NCI-H510A (cell line): ENCODE measurements at places on chromosomes 3 and 15.

GRCh38 chr15:71485094-71485693, 325.2 kb upstream of the NR2E3 start:
- no peak for DNase-seq

DNA sequence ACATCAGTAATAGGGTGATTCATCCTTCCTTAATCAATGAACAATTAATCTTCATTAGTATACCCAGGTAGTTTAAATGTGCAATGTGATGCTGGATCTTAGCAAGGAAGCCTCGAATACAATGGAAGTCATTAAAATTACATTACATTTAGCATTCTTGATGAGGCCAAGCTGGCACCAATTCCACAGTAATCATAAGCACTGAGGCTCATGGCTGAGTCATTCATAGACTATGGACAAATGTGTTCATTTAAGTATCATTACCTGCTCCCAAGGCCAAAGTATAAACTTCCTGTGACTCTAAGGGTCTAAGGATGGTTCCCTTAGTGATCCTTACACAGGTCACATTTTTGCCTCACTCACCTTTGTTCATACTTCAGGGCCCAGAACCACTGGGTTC, 266.4 kb upstream of the CDIN1 start:
- DNase-seq: no peak

GRCh38 chr3:170865209-170866094, 4.5 kb downstream of the RPL22L1 start:
- DNase-seq: no peak

- DNase-seq: no peak
These were observed 16.7 kb downstream of the FBXO45 start for GRCh38 chr3:196585044-196585757.

GRCh38 chr15:96598514-96598913, 268.0 kb downstream of the NR2F2 start:
- DNase-seq: no peak

GRCh38 chr3:4766716-4767499, 212.3 kb upstream of the BHLHE40 start:
- DNase-seq: no peak

- DNase-seq: no peak
These were observed 186.1 kb upstream of the CGNL1 start for GRCh38 chr15:57190208-57190607.

DNA sequence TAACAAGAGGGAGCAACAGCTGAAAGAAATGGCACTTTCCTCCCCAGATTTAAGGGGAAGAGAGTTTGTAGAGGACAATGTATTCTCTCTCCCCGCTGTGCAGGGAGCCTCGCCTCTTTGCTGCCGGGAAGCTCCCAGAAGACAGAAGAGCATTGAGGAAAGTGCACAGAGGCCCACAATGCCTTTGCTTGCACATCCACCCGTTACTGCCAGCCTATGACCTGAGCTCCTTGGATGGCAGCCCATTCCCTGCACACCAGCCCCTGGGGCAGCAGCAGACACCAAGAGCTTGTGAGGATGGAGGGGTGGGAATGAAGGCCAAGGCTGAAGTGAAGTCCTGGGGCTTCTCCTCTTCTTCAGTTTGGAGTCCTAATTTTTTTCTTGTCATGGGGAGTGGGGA, 67.0 kb downstream of the CLDN11 start:
- DNase-seq: no peak

DNA sequence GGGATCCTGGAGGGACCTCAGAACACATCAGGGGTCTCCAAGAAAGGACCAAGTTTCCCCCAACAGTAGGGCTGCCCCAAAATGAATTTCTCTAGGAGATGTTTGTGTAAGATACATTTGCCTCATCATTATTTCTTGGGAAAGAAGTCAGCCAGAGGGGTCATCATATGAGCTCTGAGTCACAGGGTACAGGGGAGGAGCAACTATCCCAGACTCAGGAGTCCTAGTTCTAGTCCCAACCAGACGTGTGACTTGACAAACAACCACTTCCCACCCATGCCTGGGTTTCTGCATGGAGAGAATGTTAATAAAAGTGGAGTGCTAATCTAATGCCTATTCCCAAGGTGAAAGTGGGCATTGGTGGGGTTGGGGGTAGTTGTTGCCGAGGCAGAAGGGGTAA, 144.1 kb downstream of the ALDH1A2 start:
- DNase-seq: no peak

DNA sequence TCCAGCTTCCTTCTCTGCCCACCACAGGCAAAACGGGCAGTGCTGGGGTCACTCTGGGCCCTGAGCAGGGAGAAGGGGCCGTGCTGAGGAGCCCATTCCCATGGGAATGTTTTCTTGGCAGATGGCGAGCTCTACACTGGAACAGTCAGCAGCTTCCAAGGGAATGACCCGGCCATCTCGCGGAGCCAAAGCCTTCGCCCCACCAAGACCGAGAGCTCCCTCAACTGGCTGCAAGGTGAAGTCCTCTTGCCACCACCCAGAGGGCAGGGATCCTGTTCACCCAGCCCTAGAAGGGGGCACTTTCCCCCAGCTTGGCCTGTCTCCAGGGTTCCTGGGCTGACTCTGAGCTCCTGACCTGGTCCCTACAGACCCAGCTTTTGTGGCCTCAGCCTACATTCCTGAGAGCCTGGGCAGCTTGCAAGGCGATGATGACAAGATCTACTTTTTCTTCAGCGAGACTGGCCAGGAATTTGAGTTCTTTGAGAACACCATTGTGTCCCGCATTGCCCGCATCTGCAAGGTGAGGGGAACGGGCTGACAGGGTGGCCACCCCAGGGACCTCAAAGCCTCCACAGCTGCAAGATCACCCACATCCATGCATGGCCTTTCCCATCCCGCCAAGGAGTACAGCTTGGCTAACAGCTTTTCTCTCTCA, 12.4 kb downstream of the CIB1 start:
- peak; percentile 12 for DNase-seq

GRCh38 chr3:180530276-180530675, 71.7 kb upstream of the TTC14 start:
- DNase-seq: no peak

DNA sequence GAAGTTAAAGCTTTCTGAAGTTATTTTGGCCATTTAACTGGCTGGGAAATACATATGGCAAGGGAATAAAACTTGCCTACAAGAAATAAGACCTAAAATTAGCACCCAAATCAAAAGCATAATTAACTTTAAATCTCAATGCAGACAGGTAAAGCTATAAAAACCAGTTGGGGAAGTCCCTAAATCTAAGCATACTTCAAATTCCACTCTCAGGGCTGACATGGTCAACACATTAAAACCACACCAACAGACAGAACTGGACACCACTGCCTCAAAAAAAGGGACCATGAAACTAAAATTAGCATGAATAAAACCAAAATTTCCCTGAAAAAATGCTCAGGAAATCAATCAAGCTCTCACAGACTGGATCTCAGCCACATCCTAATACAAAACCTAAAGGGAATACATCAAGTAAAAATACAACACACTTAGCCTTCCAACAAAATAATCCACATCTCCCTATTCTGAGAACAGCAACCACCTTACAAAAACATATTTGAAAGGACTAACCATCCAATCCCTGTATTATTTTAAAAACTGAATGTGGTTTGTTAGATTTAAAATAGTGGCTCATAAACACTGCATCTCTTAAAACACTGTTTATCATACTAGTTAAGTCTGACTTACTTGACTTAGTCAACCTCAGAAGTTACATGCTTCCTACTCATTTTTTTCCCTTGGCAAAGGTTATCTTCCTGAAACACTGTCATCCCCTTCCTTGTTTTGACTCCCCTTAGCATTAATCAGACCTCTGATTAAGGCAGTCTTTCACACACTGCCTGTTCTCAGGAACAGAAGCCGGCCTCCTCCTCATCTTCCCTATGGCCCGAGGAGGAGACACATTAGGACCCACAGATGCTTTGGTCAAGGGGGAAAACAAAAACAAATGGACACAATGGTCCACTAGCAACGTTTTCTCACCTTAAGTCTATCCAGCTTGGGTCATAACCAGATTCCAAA, 8.3 kb downstream of the TRA2B start:
- no peak for DNase-seq

DNA sequence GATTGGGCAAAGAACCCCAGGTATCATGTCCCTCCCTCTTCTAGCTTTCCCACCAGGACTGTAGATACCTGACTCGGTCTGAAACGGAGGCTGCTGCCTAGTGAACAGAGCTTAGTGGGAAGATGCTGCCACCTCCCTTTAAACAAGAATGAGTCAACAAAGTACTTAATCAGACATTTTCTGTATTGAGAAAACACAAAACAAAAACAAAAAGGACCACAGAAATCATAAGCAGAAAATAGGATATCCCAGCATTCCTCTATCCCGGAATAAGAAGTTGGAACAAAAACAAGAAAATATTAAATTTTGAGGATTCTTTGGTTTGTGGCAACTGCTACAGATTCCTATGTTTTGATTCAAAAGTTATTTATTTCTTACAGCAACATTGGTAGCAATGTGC, 51.7 kb upstream of the COL8A1 start:
- no peak for DNase-seq

- no peak for DNase-seq
These were observed 9.6 kb downstream of the TRH start for GRCh38 chr3:129984125-129984524.

DNA sequence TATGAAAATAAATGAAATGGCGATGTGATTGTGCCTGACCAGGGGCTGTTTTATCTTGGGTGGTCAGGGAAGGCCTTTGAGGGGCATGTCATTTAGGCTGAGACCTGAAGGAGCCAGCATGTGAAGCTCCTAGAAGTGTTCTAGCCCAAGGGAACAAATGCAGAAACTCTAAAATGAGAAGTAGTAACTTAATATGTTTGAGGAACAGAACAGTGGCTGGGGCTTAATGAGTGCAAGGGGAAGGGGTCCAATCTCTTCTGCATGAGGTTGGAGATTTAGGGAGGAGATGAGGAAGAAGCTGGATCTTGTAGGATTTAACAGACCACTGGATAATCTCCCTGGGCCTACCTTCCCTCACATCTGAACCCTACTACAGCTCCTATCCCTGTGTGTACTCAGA, 110.5 kb downstream of the AKAP13 start:
- DNase-seq: no peak

DNA sequence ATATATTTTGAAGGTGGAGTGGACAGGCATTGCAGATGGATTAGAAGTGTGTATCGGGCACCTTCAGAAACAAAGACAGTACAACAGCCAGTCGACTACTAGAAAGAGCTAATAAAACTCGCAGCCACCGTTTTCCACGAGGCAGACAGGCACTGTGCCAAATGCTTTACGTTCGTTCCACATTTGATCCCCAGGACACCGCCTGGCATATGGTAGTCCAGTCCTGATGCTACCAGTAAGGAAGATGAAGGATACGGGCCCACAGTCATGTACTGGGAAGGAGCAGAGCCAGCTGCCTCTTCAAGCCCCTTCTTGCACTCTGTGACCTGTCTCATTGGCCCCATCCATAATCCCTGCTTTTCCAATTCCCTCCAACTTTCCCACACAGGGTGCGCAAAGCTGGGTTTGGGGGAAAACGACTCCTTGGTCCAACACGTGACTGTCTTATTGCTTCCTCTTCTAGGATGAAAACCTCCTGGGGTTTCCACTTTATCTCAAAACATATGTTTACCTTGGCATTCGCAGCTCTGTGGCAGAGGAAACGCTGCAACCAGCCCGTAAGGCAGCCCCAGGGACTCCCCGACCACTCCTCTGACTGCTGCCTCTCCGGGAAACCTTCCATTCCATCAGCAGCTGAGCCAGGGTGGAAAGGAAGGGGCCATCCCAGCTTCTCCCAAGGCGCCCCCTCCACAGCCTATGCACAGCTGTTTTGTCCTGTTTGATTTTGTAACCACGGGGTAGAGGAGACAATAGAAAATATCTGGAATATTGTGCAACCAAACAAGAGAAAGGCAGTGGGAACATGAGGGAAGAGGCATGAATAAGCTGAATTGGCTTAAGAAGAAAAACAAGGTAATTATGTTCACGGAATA, 107.4 kb downstream of the ADAMTS17 start:
- DNase-seq: no peak

DNA sequence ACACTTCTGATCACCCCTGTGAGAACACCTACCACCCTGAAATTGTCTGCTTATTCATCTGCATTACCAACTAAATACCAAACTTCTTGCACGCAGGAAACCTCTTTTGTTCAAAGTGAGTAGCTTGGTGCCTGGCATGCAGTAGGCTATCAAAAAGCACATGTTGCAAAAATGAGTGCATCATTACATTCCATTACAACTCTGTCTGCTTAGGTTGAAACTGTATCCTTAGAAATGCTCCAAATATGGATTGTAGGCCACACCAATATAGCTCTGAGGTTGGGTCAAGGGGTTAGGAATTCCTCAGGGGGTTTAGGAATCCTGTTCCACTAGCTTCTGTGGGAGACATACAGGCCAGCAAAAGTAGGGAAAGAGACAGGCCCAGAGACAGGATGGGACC, 107.2 kb downstream of the THRB start:
- no peak for DNase-seq

DNA sequence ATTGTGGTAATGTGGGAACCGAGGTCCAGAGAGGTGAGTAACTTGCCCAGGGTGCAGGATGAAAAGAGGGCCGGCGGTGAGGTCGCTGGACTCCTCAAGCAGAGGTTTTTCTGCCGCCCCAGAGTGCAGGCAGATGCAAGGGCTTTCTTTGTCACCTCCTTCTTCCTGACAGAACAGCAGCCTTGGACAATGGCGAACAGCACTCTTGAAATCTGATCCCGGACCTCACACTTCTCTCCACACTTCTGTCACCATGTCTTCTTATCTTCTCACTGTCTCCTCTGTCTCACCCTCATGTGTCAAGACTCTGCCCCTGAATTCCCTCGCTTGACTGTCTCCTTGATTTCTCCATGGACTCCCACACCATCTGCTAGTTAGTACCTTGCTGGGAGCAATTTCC, 15.4 kb upstream of the VPS8 start:
- DNase-seq: no peak

DNA sequence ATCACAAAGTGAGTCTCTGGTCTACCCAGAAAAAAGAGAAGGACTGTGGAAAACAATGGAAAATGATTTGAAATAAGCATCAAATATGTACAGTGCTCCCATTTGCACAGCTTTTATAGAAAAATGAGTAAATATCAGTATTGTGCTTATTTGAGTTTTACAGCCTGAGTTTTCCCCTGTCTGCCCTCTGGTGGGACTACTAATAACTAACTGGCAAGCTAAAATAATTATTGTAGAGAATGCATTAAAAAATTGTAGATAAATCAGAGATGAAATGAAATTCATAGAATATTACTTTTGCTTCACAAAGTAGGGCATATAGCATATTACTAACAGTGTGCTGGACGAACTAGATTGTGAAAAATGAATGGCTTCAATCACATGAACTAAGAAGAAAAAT, 287.1 kb downstream of the NAALADL2 start:
- DNase-seq: no peak

DNA sequence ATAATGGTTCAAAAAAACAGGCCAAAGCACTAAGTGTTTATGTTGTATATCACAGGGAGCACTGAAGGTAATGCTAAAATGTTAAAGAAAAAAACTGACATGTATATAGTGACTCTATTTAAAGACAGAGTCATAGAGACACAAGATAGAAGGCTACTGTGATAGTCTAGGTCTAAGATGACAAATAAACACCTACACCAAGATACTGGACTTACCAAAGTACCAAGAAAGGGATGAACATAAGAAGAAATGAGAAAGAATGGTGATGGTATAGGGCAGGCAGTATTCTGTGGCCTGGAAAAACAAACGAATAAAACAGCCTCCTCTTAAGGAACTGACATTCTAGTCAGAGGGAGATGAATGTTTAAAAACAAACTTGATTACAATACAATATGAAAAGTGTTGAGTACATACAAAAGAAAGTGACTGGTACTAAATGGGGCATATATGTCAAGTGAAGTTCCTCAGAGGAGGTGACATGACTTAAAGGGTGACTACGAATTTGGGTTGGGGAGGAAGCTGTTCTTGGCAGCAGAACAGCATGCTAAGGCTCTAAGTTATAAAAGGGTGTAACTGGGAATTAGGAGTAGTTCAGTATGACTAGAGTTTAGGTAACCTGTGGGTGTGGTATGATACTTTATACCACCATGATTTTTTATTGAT, 5.9 kb downstream of the ABHD10 start:
- DNase-seq: no peak
